ENCODE measurements at places on chromosomes 2 and 18.

GRCh38 chr2:182186132-182186735 is 200.6 kb downstream of the PPP1R1C start:
- DNase-seq = no peak

GRCh38 chr2:236554629-236555282 is 14.9 kb upstream of the ACKR3 start:
- DNase-seq = no peak

- DNase-seq = no peak
Observed at GRCh38 chr2:55862246-55862645, 61.3 kb downstream of the EFEMP1 start.

GRCh38 chr18:23401400-23402347 is 51.4 kb upstream of the RIOK3 start:
- DNase-seq = no peak

DNA sequence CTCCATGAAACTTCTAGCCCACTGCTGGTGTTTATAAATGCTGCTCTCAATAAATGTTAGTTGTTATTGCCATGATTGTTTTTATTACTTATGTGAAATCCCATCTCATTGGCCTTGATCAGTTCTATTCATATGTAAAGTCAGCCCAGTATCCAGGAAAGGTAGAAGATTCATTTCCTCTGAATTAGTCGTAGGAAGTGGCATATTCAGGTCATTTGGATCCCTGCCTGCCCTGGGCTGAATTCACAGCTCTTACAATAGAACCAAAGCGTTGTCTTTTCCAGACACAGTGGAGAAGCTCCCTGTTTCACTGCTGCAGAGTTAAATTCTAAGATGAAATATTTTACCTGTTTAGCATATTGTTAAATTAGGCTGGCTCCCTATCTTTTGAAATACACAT is 70.3 kb downstream of the MAIP1 start:
- no peak for DNase-seq

DNA sequence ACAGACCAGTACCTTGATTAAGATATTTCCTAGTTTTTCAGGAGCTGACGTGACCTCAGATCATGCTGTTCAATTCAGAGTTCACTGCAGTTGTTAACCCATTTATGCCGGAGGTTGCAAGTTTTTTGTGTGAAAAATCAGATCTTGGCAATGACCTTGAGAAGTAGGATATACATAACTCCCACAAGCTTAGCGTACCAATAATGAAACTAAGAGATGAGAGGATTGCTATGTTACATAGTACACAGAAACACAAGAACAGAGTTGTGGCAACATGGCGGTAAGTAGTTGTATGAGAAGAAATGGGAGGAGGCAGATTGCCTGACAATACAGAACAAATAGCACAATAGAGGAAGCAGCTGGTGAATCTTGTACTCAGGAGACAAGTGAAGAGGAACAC is 39.1 kb downstream of the PPIG start:
- no peak for DNase-seq

- no peak for DNase-seq
Observed at GRCh38 chr2:41024816-41025215, 572.9 kb upstream of the SLC8A1 start.

DNA sequence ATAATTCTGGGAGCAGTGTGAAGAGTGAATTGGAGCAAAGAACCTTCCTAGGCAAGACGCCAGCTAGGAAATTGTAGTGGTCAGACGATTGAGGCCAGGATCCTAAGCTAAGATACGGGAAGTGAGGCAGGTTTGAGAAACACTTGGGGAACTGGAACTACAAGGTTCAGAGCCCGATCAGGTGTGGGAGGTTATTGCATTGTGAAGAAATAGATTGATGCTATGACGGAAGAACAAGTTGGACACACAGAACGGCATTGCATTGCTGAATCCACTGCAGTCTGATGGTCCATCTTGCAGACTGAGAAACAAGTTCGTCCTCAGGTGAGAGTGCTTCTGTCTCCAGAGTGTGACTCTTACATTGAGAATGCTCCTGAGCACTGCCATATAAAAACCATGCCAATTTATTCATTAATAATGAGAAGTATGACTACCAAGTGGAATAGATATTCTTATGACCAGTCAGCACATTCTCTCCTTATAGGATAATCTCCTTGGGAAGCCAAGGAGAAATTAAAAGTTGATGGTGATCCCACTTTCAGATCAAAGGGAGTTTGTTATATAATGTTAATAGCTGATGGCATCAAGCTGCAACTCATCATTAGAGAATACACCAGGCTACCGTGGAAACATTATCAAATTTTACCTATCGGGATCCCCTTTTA is 30.9 kb downstream of the ANTXR1 start:
- no peak for DNase-seq

DNA sequence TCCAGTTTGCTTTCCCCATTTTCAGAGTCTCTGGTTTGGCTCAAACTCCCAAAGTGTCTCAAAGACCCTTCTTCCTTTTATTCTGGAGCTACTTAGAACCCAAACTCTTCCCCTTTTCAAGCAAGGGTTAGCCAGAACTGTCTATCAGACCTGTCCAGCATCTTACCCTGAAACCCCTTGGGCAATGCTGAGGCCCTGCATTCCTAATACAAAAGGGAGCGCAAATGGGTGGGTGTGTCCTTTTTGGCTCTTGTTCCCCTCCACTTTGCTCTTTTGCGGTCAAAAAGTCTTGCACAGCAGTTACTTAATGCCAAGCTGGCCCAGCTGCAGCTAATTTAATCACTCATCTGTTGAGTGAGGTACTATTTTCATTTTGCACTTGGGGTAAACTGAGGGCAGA is 231.2 kb upstream of the FOSL2 start:
- DNase-seq = no peak

DNA sequence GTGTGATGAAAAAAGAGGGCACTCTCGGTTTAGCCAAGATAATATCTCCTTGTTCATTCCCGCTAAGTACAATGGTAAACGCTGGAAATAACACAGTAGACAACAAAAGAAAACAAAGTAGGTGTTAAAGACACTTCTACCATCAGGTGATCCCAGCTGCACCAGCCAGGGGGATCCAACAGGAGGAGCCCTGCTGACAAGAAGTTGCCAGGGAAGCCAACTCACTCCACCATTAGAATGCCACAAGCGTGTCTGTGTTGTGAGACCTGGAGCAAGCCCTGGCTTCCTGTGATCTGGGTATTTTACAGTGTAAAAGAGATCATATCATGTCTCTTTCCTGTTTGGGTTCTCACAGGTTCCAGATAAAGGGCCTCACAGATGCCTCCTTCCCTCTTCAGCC is 117.0 kb downstream of the GRB14 start:
- DNase-seq = no peak

DNA sequence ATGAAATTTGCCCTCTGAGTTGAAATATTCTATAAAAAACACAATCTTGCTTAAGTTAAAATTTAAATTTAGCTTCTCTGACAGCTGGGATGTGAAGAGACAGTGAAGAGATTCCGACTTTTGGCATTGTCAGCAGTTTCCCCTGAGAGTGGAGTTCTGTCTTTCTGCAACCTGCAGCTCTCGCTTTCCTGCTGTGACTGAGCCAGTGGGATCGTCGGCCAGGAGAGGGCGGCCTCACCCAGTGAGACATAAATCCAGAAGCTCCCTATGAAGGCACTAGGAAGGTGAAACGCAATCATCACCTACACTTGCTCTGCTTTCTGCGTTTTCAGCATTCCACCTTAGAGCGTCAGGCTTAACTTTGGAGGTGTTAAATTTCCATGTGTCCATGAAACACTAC is 75.4 kb upstream of the HNMT start:
- peak; percentile 40 for DNase-seq

- DNase-seq = no peak
Observed at GRCh38 chr2:179826297-179826696, 35.1 kb downstream of the ZNF385B start.

DNA sequence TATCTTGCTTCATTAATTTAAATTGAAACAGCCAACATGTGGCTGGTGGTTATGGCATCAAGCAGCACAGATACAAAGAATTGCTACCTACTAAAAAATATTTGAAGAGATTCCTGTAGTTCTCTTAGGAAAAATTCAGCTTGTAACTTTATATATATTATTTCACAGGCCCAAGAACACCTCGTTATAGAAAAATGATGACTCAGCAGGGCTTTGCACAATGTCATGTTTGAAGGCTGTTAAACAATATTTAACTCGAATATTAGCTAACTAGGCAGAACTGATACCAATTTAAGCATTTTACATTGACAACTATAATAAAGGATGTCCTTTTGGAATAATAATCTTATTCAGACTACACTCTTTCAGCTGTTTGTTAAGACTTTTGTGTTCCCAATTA is 102.3 kb upstream of the LYPD1 start:
- DNase-seq = no peak

GRCh38 chr2:201813996-201814760 is 7.8 kb downstream of the CDK15 start:
- no peak for DNase-seq

GRCh38 chr18:76957384-76958355 is 135.3 kb downstream of the ZNF236 start:
- DNase-seq = no peak

DNA sequence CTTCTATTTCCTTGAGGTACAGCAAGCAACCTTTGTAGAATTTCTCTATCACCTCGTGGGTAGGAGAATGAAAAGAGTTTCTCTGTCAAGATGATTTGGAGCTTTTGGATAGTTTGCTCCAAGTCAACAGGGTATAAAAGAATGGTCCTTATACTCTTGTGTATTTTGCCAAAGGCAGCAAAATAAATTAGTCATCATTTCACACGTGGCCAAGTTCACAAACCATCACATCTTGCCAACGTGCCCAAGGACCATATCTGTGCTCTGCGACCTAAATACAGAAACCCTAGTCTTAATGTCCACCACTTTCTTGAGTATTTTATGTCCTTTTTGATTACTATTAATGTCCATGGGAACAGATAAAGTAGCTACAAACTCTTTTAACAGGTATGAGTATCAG is 262.9 kb downstream of the AFF3 start:
- no peak for DNase-seq

DNA sequence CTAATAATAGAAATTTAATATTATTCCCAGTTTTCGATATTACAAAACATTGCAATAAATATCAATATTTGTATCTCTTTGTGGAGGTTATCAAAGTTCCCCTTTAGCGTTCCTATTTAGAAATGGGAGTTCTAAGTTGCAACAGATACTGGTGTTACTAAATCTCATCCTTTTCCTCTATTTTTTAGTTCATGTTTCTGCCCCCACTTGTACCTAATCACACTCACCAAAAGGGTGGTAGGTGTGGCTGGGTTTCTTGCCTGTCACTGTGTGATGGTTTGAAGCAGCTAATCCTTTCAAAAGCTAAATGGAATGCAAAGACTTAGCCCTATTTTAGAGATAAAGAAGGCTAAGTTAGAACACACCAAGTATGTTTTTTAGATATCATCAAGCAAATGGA is 997.9 kb downstream of the TSN start:
- DNase-seq = no peak

- DNase-seq = no peak
Observed at GRCh38 chr2:170986566-170987258, 57.7 kb downstream of the GORASP2 start.

DNA sequence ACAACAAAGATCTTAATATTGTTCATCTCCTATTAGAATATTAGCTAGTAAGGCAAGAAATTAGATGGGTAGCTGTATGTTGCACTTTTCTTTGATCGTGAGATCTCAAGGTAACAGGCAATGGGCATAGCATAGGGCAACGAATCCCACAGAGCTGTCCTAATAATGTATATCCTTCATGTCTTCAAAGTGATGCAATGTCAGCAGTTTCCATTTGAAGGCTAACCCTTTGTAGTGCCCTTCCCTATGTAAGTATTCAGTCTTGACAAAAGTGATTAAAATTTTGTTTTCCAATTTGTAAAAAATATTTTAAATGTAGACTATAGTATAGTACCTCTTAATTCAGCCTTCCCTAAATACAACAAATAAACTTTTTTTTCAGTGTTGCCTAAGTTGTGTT is 112.5 kb downstream of the PKP4 start:
- no peak for DNase-seq

DNA sequence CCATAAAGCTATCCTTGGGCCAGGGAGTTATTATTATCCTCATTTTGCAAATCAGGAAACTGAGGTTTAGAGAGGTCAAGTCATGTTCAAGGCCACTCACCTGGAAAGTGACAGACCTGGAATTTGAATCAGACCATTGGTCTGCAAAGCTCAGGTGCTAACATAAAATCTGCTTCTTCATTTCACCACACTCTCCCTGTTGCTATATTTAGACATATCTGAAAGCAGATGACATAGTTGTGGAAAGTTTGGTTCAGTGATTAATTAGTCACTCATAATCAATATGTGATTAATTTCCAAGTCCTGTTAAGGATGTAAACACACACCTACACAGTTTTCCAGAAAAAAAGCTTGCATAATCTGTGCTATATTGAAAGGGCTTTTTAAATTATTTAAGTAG is 57.4 kb downstream of the LINC00305 start:
- no peak for DNase-seq

- no peak for DNase-seq
Observed at GRCh38 chr18:13623348-13623747, 103.0 kb downstream of the FAM210A start.

GRCh38 chr2:38947241-38948239 is 57.9 kb downstream of the ARHGEF33 start:
- DNase-seq = peak; percentile 60

- no peak for DNase-seq
Observed at GRCh38 chr2:98868548-98869271, 67.3 kb downstream of the CRACDL start.

GRCh38 chr2:196584903-196585302 is 54.6 kb upstream of the CCDC150 start:
- DNase-seq = no peak

GRCh38 chr2:171405546-171405945 is 28.2 kb downstream of the METTL8 start:
- DNase-seq = no peak

DNA sequence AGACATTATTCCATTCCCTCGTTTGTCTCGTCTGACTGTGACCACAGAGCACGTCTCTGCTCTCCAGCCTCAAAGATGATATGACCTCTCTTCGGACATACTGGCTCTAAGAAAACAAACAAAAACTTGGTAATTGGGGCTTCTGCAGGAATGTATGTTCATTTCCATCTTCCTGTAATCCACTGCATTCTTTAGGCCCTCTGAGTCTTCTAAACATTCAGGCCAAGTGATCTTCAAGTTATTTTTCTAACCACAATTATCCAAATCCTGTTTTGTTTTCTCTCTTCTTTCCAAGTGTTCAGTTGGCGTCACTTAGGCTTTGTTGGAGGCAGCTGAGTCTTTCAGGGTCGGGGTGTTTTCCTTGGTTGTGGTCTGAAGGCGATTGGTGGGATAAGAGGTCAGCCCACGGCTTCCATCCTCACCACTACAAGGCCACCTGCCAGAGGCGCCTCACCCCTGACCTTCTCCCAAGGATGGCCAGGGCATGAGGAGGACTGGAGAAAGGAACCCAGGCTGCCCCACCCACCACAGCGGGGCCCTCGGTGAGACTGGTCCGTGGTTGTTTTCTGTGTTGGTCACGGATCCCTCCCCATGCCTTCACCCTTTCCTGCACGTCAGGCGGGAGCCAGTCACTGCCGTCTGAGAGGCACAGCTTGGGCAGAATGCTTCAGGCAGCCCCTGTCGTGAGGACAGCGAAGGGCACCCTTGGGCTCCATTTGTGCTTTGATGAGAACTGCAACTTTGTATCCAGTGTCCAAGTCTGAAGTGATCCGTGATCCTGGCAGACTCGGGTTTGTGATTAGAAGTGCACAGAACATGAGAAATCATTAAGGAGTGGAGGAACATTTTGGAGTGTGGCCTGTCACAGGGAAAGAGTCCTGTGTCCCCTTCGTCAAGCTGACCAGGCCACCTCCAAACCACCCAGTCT is 88.6 kb upstream of the FHL2 start:
- no peak for DNase-seq

Measured in liver (tissue), 10 donors.